ENCODE measurements at places on chromosomes 7 and 10. TPM values are rescaled to one million over a fixed set of nuclear protein-coding genes. Genes with fewer than 3 reads are reported as not detected.

DNA sequence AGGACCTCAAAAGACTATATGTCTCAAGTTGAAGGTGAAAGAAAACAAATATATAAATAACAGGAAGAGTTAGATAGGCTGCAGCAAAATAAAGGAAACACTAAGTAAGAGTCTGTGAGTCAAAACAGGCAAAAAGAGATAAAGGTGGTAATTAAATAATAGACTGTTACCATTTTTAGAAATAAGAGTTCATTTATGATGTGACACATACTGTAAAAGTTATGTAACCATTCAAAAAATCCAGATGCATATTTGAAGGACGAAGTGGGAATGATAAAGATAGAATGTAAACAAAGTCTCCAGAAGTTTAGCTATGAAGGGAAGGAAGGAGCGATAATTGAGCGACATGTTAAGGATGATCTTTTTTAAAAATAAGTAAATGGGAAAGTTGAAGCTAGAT lies 50.5 kb downstream of the HECTD2 start:
- no peak overlapping the region for H3K4me3 ChIP-seq
- peaks cover 48% of the 10 kb centered on the region for H3K36me3 ChIP-seq
- H3K27ac ChIP-seq = no peak overlapping the region
- H3K27me3 ChIP-seq = no peaks in the 10 kb centered on the region
- no peak for DNase-seq
- no peaks in the 10 kb centered on the region for H3K4me1 ChIP-seq

DNA sequence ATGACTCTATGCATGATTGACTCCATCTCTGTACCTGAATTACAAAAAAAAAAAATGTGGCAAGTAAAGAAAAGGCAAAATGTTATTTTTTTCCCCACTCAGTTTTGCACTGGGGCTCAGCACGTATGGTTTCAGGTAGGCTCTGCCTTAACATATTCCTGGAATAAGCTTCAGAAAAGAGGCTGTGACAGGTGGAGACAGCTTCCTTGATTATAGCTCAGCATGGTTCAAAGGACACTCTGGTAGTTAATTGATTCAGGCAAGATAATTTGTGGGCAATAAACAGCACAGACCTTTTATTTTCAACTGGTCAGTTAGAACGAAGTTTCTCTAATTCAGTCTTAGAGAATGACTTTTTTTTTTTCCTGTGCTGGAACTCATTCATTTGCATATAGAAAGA lies 347.3 kb downstream of the GALNT17 start:
- no peak overlapping the region for H3K4me3 ChIP-seq
- H3K36me3 ChIP-seq = no peaks in the 10 kb centered on the region
- H3K27me3 ChIP-seq = no peaks in the 10 kb centered on the region
- H3K4me1 ChIP-seq = no peaks in the 10 kb centered on the region
- no peak for DNase-seq
- H3K27ac ChIP-seq = no peak overlapping the region

GRCh38 chr7:114917211-114917839 lies 4.6 kb upstream of the MDFIC start:
- no peak overlapping the region for H3K27ac ChIP-seq
- H3K4me3 ChIP-seq = no peak overlapping the region
- H3K27me3 ChIP-seq = no peaks in the 10 kb centered on the region
- no peak for DNase-seq

- H3K4me1 ChIP-seq = no peaks in the 10 kb centered on the region
- H3K27ac ChIP-seq = no peak overlapping the region
- no peaks in the 10 kb centered on the region for H3K36me3 ChIP-seq
- no peak for DNase-seq
- H3K4me3 ChIP-seq = no peak overlapping the region
- H3K27me3 ChIP-seq = no peaks in the 10 kb centered on the region
These were observed 207.9 kb downstream of the ARL4A start for GRCh38 chr7:12895296-12895695.

GRCh38 chr10:71014021-71014805 lies 125.8 kb upstream of the PCBD1 start:
- peaks cover 13% of the 10 kb centered on the region for H3K27me3 ChIP-seq
- no peak overlapping the region for H3K4me3 ChIP-seq
- no peak for DNase-seq

- no peaks in the 10 kb centered on the region for H3K27me3 ChIP-seq
- H3K4me1 ChIP-seq = no peaks in the 10 kb centered on the region
- DNase-seq = no peak
- no peak overlapping the region for H3K4me3 ChIP-seq
- no peak overlapping the region for H3K27ac ChIP-seq
These were observed 34.5 kb downstream of the DOCK4 start for GRCh38 chr7:112171673-112172072.

DNA sequence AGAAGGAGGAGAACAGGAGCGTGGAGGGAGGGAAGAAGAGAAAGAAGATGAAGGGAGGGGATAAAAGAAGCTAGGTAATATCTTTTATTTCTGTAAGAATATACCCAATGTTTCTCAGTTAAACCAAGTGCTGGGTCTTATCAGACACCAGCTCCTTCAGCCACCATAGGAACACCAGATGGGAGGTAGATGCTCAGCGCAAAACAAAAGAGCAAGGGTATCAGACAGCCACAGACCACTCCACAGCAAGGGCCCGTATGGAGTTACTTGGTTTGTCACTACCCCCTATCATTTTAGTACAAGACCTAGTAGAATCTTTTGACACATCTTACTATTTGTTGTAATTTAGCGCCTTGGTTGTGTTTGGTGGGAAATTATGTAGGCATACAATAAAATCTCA lies 65.9 kb upstream of the FAM133B start:
- H3K27ac ChIP-seq = no peak overlapping the region
- DNase-seq = no peak
- H3K36me3 ChIP-seq = peaks cover 11% of the 10 kb centered on the region

DNA sequence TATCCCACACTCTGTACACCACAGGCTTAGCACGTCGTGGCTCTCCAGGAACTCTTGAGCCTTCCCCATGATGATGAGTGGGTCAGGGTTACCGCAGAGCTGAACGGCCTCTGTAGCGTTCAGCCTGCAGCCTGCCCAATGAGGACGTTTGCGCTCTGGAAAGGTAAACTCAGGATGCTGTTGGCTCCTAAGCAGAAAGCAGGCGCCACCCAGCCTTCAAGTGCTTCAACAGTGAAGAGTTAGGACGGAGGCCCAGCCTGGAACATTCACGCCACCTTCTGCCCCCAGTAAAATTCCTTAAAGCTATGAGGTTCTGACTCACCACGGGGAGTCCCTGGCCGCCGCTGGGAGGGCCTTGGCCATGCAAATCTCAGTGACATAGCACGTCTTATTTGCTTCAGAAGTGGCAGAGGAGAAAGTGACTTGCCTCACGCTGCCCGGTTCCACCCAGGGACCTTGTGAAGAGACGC lies 161.5 kb upstream of the SH2B2 start:
- no peaks in the 10 kb centered on the region for H3K27me3 ChIP-seq
- no peak overlapping the region for H3K4me3 ChIP-seq
- H3K27ac ChIP-seq = peak overlapping the region; percentile 49
- no peak for DNase-seq
- peaks cover 18% of the 10 kb centered on the region for H3K36me3 ChIP-seq
- peaks cover 17% of the 10 kb centered on the region for H3K4me1 ChIP-seq

- no peak for DNase-seq
- no peaks in the 10 kb centered on the region for H3K4me1 ChIP-seq
- no peaks in the 10 kb centered on the region for H3K27me3 ChIP-seq
- no peaks in the 10 kb centered on the region for H3K36me3 ChIP-seq
- H3K27ac ChIP-seq = no peak overlapping the region
These were observed 89.3 kb upstream of the ARID5B start for GRCh38 chr10:61812052-61812721.

DNA sequence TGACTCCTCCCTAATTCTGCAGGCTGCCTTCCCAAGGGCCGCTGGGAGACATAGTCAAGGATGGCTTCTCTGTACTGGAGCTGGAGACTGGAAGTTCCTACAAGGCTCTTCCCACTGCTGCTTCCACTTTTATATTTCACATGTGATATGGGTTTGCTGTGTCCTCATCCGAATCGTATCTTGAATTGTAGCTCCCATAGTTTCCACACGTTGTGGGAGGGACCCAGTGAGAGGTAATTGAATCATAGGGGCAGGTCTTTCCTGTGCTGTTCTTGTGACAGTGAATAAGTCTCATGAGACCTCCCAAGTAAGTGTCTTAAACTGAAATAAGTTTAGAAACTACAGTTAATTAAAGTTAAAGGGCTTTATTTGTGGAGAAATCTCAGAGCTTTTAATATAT lies 47.0 kb upstream of the BICC1 start:
- no peak for DNase-seq
- no peak overlapping the region for H3K27ac ChIP-seq
- H3K4me1 ChIP-seq = peaks cover 16% of the 10 kb centered on the region
- no peaks in the 10 kb centered on the region for H3K36me3 ChIP-seq
- no peak overlapping the region for H3K4me3 ChIP-seq
- no peaks in the 10 kb centered on the region for H3K27me3 ChIP-seq

DNA sequence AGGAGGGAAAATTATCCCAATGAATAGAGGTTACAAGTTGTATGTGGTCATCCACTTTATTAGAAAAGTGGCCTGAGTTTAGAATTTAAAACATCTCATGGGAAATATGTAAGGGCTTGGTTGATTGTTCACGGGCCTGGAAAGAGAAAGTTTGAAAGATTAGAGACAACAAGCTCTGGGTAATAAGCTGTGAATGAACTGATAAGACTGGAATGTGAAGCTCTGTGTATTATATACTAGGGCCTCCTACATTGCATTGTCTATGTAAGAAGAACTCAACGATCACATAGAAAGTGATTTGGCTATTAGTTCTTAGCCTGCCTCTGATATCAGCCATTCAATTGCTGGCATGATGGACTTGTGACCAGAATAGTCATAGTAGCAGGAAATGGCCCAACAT lies 199.2 kb upstream of the MAGI2 start:
- no peaks in the 10 kb centered on the region for H3K4me1 ChIP-seq
- H3K27ac ChIP-seq = no peak overlapping the region
- no peaks in the 10 kb centered on the region for H3K36me3 ChIP-seq

DNA sequence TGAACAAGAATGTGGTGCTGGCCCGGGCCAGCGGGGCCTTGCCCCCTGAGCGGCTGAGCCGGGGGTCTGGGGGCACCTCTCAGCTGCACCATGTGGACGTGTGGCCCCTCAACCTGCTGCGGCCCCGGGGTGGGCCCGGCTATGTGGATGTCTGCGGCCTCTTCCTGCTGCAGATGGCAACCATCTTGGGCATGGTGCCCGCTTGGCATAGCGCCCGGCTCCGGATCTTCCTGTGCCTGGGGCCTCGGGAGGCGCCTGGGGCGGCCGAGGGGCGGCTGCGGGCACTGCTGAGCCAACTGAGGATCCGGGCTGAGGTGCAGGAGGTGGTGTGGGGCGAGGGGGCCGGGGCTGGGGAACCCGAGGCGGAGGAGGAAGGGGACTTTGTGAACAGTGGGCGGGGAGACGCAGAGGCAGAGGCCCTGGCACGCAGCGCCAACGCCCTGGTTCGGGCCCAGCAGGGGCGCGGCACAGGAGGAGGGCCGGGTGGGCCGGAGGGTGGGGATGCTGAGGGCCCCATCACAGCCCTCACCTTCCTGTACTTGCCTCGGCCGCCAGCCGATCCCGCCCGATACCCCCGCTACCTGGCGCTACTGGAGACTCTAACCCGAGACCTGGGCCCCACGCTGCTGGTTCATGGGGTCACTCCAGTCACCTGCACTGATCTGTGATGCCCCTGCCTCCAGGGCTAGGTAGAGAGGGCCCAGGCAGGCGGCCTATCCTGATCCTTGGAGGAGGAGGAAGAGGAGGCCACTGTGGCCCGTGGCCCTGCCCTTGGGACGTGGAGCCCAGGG lies 1.1 kb upstream of the TRIP6 start:
- H3K36me3 ChIP-seq = peaks cover 29% of the 10 kb centered on the region
- H3K4me3 ChIP-seq = peak overlapping the region; percentile 59
- peaks cover 57% of the 10 kb centered on the region for H3K4me1 ChIP-seq

DNA sequence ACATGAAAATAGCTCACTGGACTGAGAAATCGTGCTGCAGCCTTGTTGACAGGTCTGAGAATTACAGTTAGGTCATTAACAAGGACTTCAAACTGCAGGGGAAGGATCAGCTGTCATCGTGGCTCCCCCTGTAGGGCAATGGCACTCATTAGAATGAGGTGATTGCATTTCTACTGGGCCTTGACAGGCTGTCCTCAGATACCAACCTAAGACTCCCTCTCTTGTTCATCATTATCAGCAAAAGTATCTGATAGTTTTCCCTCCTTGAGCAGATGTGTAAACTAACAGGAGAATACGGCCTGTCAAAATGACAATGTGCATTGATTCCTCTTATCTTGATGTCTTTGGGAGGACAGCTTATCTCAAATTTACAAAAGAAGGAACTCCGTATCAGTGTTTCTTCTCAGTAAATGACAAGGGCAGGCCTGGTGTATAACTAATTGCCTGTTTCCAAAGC lies 648.5 kb upstream of the LRRN3 start:
- H3K4me1 ChIP-seq = no peaks in the 10 kb centered on the region
- H3K36me3 ChIP-seq = no peaks in the 10 kb centered on the region
- H3K4me3 ChIP-seq = no peak overlapping the region
- peak; percentile 77 for DNase-seq
- H3K27ac ChIP-seq = no peak overlapping the region

DNA sequence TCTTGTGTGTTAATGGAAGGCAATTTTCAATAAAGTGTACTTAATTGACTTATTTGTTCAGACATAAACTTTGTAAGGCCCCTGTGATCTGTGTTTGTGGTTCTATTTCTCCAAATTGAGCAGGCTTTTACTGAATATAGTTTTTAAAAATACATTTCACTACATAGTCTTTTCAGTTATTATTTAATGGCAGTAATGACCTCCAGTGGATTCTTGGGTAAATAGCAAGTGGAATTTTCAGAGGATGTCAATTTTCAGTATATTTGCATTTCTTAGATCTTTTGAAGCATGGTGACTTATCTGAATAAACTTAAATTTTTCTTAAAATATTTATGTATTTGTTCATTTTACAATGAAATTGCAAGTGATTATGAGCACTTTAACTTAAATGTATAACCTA lies 203.1 kb upstream of the PCLO start:
- no peak overlapping the region for H3K4me3 ChIP-seq
- no peak for DNase-seq
- H3K36me3 ChIP-seq = no peaks in the 10 kb centered on the region
- no peak overlapping the region for H3K27ac ChIP-seq
- H3K27me3 ChIP-seq = no peaks in the 10 kb centered on the region

- DNase-seq = no peak
- H3K36me3 ChIP-seq = no peaks in the 10 kb centered on the region
- no peak overlapping the region for H3K4me3 ChIP-seq
- H3K4me1 ChIP-seq = peaks cover 4% of the 10 kb centered on the region
- H3K27me3 ChIP-seq = peaks cover 14% of the 10 kb centered on the region
These were observed 159.3 kb downstream of the ZNF33B start for GRCh38 chr10:42479057-42479456.

Gene DDC
- 2.2 TPM for polyA plus RNA-seq

Gene PNLIP
- 1.0 TPM for polyA plus RNA-seq

Gene TMEM225B
- 1.2 TPM for polyA plus RNA-seq

Gene GPRIN2
- polyA plus RNA-seq = 10.8 TPM

Gene SRI
- polyA plus RNA-seq = 101 TPM

Gene GPR15LG
- polyA plus RNA-seq = not detected

Gene VSTM4
- 3.1 TPM for polyA plus RNA-seq

Gene LMOD2
- 0.12 TPM for polyA plus RNA-seq

Gene PIK3AP1
- polyA plus RNA-seq = 2.6 TPM

Gene FAM180A
- polyA plus RNA-seq = 0.75 TPM

Gene DENND11
- 9.5 TPM for polyA plus RNA-seq

Gene MMD2
- not detected for polyA plus RNA-seq

Gene ASB10
- polyA plus RNA-seq = not detected

Measured in stomach (tissue), 19 donors.